Retinal pigment epithelial cell (primary cell): ENCODE measurements at places on chromosomes 3 and 15.

- DNase-seq, result peak; percentile 50
Observed at GRCh38 chr3:31704591-31705179, 172.0 kb downstream of the STT3B start.

- DNase-seq, result no peak
Observed at GRCh38 chr3:101646726-101647125, 30.2 kb downstream of the ZBTB11 start.

GRCh38 chr3:49397470-49397869 is 14.3 kb downstream of the RHOA start:
- no peak for DNase-seq

DNA sequence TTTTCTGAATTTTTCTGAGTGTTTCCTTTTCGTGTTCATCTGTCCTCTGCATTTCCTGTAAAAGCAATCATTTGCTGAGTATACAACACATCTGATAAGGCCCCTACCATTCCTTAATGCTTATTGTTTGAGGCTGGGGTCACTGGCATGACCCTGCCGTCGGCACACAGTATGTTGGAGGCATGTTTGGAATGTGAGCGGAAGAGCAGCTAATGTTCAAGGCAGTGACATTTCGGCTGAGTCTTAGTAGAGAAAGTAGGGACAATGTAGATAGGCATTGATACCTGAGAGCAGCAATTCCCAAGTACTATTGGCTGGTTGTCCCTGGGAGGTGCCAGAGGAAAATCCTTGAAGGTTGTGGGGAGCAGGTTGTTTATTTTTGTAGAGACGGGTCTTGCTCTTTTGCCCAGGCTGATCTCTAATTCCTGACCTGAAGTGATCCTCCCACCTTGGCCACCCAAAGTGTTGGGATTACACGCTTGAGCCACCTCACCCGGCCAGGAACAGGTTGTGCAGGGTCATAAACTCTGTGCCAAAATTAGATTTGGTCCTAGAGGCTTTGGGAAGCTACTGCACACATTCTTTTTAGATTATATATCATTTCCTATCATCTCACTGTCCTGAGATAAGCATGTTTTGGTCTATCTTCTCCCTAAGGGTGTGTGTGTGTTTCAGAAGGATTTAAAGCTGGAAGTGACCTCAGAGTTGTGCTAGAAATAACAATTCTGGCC is 13.5 kb downstream of the PTPN23 start:
- peak; percentile 34 for DNase-seq

GRCh38 chr3:179071027-179071322 is 634 bp downstream of the ZMAT3 start:
- no peak for DNase-seq

GRCh38 chr3:146739203-146739671 is 134.1 kb upstream of the PLSCR5 start:
- no peak for DNase-seq

DNA sequence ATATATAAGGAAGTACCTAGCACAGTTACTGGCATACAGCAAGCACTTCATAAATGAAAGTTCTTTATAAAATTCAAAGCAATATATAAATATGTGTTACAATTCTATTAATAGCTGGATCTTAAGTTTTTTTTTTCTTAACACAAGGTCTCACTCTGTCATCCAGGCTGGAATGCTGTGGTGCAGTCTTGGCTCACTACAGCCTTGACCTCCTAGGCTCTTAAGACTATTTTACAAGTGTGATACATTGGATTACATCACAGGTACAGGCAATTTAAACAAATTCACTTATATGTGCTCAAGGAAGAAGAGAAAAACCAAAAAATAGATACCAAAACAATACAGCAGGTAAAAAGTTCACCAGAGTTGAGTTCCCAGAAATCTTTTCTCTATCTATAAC is 60.6 kb downstream of the ZNF280D start:
- DNase-seq, result peak; percentile 26

GRCh38 chr3:169387751-169388696 is 275.5 kb downstream of the MECOM start:
- DNase-seq, result no peak

- no peak for DNase-seq
Observed at GRCh38 chr3:69197455-69197854, 75.1 kb upstream of the LMOD3 start.

DNA sequence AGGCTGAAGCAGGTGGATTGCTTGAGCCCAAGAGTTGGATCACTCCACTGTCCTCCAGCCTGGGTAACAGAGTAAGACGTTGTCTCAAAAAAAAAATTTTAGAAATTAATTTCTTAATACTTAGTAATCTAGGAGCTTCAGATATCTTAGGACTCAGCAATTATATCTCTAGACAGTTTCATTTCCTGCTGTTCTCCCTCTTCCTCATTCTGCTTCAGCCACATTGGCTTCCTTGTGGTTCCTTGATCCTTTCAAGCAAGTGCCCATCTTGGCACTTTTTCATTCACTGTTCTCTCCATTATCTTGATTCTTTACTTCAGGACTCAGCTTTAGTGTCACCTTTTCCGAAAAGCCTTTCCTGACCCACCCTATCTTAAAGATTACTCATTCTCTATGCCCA is 22.5 kb downstream of the TMEM202 start:
- DNase-seq, result no peak

- no peak for DNase-seq
Observed at GRCh38 chr3:184895350-184895749, 83.4 kb downstream of the VPS8 start.

DNA sequence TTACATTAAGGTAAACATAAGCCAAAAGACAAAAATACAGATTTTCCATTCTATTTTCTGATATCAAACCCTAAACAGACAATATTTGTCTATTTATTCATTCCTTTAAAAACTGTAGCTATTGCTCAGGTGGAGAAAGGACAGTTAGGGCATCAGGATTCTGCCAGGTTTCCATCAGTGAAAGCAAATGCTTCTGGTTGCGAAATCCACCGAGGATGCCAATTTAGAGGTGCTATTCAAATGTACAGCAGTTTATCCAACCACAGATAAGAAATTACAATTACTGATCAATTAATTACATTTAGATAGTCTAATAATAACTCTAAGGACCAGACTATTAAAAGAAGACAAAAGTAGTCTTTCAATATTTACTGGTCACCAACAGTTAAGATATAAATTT is 3.9 kb downstream of the TOMM70 start:
- DNase-seq, result no peak

GRCh38 chr3:36957862-36958686 is 13.2 kb upstream of the TRANK1 start:
- DNase-seq, result no peak

DNA sequence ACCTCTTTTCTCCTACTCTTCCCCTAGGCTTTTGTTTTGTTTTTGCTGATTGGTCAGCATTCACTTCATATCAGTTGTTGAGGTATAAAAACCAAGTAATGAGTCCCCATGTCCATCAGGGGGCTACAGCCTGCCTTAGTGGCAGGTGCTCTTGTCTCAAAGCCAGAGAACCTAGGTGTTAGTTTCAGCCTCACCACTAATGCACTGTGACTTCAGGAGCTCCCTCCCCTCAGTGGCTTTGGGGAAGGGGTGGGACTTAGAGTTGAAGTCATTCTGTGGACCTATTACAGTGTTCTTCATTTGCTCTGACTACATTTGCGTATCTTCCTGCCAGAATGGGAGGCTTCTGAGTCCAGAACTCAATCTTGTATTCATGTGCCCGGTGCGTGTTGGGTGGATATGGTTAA is 41.6 kb downstream of the NR2C2 start:
- no peak for DNase-seq

DNA sequence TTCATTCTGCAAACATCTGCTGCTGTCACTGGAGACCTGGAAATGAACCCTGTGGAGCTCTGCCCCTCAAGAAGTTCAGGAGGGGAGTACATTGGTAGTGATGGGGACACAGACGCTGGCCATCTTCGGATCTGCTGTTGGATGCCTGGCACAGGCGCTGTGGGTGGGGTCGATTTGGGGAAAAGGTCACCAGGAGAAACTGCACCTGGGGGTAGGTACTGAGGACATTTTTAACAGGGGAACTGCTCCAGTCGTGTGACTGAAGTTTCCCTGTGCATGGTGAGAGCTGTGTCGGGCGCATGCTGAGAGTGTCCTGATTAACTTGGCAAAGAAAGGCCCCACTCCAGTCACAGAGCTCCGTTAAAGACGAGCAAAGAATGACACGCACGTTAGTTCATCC is 3.4 kb downstream of the UROC1 start:
- DNase-seq, result no peak

DNA sequence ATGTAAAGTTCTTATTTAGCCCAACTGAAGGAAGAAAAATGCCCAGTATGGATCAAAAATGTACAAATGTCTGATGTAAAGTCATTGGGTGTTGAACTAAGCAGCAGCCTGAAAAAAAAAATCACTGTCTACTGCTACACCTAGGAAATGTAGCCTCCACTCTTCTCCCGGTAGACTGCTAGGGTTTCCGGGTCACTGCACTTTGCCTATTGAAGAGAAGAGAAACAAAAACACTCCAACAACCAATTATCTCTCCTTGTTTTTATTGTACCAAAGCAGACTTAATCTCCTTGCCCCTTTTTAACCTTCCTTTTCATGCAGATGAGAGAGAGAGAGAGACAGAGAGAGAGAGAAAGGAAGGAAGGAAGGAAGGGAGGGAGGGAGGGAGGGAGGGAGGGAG is 140.2 kb upstream of the SETMAR start:
- DNase-seq, result no peak

DNA sequence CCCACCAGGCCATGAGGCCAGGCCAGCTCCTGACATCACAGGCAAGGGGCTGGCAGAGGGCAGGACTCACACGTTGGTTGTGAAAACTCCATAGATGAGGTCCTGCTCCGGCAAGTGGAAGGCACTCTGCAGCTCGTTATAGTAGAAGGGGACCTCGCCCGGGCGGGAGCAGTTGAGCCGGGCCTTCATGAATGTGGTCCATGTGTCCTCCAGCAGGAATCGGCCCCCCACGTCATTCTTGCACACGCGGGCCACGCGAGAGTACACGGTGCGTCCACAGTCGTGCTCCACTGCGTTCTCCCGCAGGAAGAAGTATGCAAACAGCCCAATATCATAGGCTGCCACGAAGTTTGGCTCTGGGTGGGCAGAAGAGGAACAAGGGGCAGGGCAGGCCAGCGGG is 101.2 kb downstream of the SEMA5B start:
- DNase-seq, result no peak

GRCh38 chr15:56837273-56837672 is 81.2 kb upstream of the TCF12 start:
- no peak for DNase-seq

- DNase-seq, result no peak
Observed at GRCh38 chr15:35496585-35496984, 49.4 kb downstream of the DPH6 start.

DNA sequence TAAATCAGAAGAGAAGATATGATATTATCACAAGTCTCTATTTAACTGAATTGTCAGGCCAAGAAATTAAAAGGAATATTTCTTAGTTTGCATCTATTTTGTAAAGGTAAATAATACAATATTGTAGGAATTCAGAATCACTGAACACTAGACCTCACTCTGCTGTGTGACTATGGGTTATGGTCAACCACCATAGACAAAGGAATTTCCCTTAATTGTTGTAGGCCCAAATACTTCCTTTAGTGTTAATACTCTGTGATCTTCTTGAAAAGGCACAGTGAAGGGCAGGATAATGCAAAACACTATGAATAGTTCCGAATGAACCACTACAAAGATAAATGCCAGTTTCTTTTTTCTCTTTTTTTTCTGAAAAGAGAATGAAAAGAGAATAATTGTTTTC is 162.3 kb downstream of the TUSC7 start:
- no peak for DNase-seq

- no peak for DNase-seq
Observed at GRCh38 chr15:81880314-81880713, 165.5 kb downstream of the MEX3B start.

GRCh38 chr15:70044168-70044567 is 53.5 kb downstream of the TLE3 start:
- DNase-seq, result no peak

- DNase-seq, result peak; percentile 10
Observed at GRCh38 chr3:169558371-169558770, 105.1 kb downstream of the MECOM start.

GRCh38 chr15:69869291-69869690 is 228.4 kb downstream of the TLE3 start:
- DNase-seq, result no peak

DNA sequence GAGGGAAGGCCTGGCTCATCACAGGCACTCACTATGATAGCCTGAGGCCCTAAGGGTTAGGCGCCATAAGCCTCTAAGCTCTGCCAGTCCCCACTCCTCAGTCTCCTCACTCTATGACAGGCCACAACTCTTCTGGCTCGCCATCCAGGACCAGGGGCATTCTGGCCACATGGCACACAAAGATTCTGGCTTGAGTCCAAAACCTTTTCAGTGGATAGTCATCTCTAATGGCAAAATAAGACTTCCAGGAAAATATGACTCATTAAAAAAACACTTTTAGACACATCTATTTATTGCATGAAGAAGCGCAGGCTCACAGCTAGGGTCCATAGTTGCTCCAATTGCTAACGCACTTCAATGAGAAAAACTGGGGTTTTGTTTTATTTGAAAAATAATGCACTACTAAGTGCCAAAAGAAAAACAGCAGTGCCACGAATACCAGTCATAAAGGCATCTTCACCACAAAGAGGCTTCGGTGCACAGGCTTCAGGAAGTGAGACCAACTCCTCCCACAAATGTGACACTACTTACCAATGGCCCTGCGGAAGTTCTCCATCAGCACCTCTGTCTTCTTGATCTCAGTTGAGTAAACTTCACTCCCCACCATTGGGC is 11.1 kb downstream of the RUVBL1 start:
- DNase-seq, result peak; percentile 49

GRCh38 chr3:83877910-83878309 is 1080.9 kb upstream of the CADM2 start:
- DNase-seq, result no peak

DNA sequence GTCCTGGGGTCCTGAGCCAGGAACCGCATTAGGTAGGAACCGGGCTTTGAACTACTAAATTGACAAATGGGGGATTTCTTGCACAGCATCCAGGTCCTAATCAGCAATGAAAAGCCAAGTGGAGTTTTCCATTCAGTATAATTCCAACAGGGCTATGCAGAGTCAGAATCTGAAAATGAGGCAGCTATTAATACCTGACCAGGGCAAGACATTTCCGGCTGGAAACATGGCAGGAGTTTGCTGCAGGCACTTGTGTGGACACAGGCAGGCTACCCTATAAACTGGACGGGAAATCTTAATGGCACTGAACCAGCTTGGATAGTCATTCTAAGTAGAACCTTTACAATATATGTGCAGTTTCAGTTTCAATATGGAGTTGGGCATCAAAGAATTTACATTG is 553.1 kb downstream of the FGF12 start:
- no peak for DNase-seq

GRCh38 chr3:49610666-49611280 is 56.5 kb downstream of the BSN start:
- no peak for DNase-seq

- no peak for DNase-seq
Observed at GRCh38 chr15:31523655-31524049, 197.0 kb downstream of the KLF13 start.

DNA sequence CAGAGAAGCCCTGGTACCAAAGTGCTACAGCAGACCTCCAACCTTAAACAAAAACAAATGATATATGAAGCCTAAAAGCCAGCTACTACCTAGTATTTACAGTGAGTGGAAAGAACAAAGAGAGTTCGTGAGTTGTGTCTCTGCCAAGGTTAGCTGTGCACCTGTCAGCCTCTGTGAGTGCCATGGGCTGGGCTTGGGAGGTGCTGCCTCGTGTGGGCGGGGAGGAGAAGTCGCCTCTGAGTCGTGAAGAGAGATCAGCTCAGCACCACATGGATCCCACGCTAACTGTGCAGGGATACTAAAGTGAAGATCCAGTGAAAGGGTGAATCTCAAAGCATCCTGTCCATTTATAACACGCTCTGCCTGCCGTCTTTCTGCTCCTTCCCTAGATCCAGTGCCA is 101.9 kb downstream of the CHDH start:
- no peak for DNase-seq

- no peak for DNase-seq
Observed at GRCh38 chr3:111956995-111957734, 21.7 kb upstream of the ABHD10 start.
